NCI-H2029 (cell line): ENCODE measurements at places on chromosomes 2 and 18.

DNA sequence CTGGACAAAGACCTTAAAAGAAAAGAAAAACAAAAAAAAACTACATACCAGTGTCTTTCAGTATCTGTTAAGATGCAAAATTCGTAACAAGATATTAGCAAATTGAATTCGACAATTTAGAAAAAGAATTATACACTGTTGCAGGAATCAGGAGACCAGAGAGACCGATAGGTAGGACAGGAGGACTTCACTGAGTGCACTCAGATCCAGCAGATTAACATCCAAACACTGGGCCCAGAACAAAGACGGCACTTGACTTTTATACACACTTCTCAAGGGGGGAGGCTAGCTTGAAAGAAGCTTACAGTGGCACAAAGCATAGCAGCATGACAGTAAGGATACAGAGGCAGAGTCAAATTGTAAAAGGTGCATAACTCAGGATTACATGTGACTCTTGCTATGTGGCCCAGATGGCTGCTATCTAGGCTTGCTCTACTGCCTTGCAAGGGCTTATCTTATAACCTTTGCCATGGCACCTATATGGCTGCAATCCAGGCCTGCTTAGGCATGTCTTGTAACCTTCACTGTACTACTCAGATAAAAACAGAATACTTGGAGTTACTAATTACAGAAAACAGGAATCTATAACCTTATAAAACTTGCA, 507.3 kb upstream of the LRRTM4 start:
- no peak for DNase-seq

- no peak for DNase-seq
Observed at GRCh38 chr2:1652034-1652790, 92.1 kb downstream of the PXDN start.

GRCh38 chr2:198587741-198588140, 783.3 kb downstream of the PLCL1 start:
- DNase-seq, result no peak

- no peak for DNase-seq
Observed at GRCh38 chr2:185782223-185782769, 43.7 kb downstream of the FSIP2 start.

DNA sequence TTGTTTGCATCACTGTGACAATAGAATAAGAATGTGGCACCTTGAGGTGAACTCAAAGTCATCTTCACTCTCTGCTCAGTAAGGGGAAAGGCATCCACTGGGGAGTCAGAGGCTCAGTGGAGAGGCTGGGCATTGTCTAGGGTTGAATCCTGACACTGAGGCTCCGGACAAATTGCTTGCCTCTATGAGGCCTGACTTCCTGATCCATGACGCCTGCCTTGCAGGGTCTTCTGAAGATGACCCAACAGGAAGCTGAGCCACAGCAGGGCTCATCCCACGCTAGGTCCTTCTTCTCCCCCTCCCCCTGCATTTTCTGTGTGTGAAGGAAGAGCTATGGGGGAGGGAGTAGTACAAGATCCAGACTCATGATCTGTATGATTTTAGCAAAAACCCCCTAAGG, 265.1 kb downstream of the SH3BP4 start:
- DNase-seq, result no peak

DNA sequence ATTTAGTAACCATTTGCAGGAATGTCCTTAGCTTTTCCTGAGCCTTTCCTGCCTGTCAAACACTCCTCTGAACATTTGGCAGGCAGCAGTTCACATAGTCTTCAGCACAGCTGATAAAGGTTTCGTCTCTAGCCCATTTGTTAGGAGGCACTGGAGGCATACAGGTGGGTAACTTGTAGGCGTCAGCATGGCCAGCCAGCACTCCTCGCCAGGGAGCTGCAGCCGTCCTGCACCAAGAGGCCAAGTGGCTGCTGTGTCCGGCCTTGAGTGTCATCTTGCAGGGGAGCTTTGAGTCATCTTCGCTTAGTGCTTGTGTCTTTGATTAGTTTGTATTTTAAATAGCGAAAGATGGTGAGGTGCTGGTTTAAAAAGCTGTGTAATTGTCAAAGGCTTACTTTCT, 120.3 kb upstream of the NFATC1 start:
- DNase-seq, result no peak

- DNase-seq, result no peak
Observed at GRCh38 chr18:13377496-13377895, 158.9 kb downstream of the LDLRAD4 start.

GRCh38 chr2:68431316-68431972, 35.6 kb downstream of the FBXO48 start:
- DNase-seq, result no peak

DNA sequence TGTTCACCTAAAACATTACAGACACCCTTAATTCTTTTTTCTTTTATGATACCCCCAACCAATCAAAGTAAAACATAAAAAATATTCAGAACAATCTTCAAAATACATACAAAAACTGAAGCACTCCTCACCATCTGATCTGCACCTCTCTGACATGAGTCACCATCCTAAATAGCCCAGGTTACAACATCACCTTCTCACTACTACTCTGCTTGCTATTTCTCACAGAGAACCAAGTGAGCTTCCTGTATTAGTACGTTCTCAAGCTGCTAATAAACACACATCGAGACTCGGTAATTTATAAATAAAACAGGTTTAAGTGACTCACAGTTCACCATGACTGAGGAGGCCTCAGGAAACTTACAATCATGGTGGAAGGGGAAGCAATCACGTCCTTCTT, 183.5 kb downstream of the CBLN2 start:
- no peak for DNase-seq

GRCh38 chr2:156489195-156489594, 53.0 kb downstream of the GPD2 start:
- no peak for DNase-seq

- peak; percentile 48 for DNase-seq
Observed at GRCh38 chr2:129877795-129878775, 101.4 kb upstream of the RAB6C start.

- no peak for DNase-seq
Observed at GRCh38 chr2:46421361-46421760, 58.0 kb upstream of the TMEM247 start.

DNA sequence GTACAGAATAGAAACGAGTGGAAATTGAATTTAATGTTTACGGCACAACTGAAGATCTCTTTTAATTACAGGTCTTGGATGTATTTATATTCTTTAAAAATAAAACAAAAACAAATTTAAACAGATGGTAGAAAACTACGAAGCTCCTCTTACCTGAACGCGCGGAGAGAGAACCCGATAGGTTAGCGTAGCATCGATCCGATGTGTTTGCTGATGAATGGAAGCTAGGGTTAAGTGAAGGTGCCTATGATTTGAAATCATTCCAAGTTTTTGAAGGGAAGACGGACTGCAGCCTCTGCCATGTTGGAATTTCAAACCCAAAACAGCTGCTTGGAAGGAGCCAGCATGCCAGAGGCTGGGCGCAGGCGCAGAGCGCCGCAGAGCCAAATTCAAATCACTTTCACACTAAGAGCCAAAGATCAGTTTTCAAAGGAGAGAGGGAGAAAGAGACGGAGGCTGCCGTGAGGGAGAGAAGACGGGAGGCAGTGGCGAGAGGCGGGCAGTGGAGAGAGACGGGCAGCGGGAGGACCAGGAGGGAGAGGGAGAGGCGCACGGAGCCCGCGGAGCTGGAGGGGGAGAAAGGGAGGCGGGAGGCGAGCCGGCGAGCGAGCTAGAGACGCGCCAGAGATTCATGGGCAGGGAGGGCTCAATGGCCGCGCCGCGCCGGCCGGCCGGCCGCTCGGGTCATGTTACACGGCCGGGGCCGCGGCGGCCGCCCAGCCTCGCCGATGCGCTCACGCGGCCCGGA, at the start of gene FIGN:
Gene FIGN, minus strand, starts transcription at position 324 of the 748 bp plus-strand sequence. CDS start 1,081 bp downstream, outside the sequence.
- DNase-seq, result peak; percentile 4

DNA sequence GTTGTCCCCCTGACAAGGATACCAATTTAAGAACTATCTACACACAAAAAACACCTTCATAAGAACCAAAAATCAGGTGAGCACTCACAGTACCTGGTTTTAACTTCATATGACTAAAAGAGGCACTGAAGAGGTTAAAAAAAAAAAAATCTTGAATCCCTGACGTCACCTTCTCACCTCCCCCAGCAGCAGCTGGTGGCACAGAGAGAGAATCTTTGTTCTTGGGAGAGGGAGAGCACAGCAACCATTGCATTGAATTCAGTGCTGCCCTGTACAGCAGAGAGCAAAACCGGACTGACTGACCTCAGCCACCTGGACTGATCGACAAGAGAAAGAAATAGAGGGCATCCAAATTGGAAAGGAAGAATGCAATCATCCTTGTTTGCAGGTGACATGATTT, 566.0 kb downstream of the TMX3 start:
- no peak for DNase-seq

DNA sequence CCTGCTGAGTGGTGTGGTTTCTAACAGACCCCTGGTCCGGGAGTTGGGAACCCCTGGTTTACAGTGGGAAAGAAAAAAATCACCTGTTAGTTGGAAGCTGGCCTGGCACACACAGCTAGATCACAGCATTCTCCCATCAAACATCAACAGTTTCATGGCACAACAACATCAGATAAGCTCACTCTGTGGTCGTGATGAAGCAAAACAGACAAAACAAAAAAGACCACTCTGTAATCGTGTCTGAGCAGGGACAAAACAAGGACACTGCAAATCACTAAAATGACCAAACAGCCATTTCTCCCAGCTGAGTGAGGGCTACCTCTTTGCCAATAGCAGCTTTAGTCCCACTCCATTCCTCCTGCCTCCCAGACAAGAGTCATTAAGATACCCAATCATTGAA, 9.0 kb upstream of the IMPACT start:
- DNase-seq, result no peak

GRCh38 chr2:221573430-221574230, 1.5 kb upstream of the EPHA4 start:
- DNase-seq, result peak; percentile 59

- DNase-seq, result no peak
Observed at GRCh38 chr2:176206682-176207081, 18.2 kb downstream of the HOXD1 start.

- no peak for DNase-seq
Observed at GRCh38 chr2:241844831-241845578, 13.7 kb downstream of the PDCD1 start.

GRCh38 chr18:22539051-22539765, 121.5 kb upstream of the CTAGE1 start:
- DNase-seq, result no peak

DNA sequence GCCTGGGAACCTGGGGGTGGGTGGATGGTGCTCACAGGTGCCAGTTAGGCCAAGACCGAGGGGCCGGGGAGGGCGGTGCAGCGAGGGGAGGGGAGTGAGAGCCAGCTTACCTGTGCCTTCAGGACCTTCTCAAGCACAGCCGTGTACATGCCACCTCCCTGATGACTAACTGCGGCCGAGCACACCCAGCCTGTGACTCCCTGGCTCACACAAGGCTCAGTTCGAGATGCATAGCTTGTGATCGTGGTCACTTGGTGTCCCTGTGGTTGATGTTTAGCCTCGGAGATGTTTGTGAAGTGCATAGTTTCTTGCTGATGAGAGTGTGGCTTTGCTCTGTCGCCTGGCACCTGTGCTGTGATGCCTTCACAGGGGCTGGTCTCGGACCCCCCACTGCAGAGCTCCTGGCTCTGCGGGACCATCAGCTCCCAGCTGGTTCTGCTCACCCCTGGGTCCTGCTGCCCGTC, 84.5 kb upstream of the ODC1 start:
- no peak for DNase-seq

- DNase-seq, result no peak
Observed at GRCh38 chr18:11323359-11323819, 174.0 kb upstream of the PIEZO2 start.

DNA sequence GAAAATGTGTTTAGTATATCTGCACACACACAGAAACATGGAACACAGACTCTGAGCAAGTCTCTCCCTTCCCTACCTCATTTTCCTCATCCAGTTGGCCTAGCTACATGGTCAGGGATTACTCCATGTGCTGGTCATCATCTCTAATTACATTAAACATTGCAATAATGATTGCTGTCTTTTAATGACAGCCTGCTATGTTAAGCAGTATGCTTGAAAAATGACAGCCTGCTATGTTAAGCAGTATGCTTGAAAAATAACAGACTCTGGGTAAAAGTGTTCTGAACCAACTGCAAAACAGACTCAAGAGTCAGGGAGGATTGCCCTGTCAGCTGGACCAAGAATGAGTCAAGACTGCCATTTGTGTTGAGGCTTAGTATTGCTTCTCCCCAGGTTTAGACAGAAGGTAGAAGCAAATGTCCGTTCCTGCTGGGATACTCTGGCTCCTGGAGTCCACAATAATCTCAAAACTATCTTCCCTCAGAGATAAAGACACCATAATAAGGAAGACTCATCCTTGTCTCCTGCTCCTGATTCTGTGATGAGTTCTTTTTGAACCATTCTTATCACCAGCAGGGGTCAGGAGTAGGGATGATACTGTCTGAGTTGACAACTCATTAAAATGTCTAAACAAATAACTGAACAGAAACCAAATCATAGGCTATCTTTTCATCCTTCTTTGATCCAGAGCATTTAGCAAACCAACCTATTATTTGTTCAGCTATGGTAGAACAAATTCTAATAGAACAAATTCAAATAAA, 57.7 kb downstream of the CCDC93 start:
- DNase-seq, result no peak

DNA sequence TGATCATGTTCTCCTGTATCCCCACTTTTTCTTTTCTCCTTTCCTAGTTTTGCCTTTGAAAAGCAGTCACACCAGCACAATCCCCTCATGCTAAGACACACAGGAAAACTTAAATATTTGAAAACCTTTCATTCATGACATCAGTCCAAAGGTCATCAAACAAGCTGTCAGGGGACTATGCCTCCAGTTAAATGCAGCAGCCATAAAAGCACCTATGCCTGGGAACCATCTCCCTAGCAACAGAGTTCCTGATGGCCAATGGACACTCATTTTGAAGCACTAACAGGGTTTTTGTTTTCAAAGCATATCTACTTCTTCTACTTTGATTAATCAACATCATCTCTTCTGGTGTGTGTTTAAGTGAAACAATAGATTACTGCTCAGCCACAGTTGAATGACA, 286.4 kb upstream of the PARD3B start:
- no peak for DNase-seq

DNA sequence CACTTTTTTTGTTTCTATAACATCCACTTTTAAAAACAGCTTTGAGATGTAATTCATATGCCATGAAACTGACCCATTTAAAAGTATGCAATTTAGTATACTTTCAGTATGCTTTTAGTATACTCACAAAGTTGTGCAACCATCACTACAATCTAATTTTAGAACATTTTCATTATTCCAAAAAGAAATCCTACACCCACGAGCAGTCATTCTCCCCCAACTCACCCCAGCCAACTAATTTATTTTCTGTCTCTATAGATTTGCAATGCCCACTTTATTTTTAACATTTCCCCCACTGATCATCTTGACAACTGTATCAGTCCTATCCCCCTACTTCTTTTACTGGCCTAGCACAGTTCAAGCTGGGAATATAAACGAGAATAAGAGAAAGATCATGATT, 39.1 kb downstream of the FAM98A start:
- no peak for DNase-seq

DNA sequence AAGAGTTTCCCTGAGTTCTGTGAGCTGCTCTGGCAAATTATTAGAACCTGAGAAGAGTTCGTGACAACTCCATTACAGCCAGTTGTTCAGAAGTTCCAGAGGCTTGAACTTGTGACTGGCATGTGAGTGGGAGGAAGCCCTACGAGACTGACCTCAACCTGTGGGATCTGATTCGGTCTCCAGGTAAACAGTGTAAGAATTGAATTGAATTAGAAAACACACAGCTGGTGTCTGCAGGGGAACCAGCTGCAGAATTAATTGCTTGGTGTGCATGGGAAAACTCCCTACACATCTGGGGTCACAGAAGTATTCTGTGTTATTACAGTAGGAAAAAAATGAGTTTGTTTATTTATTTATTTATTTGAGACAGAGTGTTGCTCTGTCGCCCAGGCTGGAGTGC, 14.0 kb upstream of the ITSN2 start:
- DNase-seq, result no peak
